Cerebellum (tissue), 4 donors: ENCODE measurements at places on chromosomes 5 and 9. TPM values are rescaled to one million over a fixed set of nuclear protein-coding genes. Genes with fewer than 3 reads are reported as not detected.

The C7 gene
- total RNA-seq = 25.1 TPM

The TAF11L7 gene
- not detected for total RNA-seq

The LIX1 gene
- 5.4 TPM for total RNA-seq

The SPOCK1 gene
- total RNA-seq = 40.5 TPM

The MSMP gene
- total RNA-seq = not detected

The REEP5 gene
- total RNA-seq = 49.7 TPM

The PCDHB8 gene
- total RNA-seq = 6.9 TPM

The STPG3 gene
- total RNA-seq = not detected

The CD74 gene
- 11.3 TPM for total RNA-seq

The TNFSF8 gene
- 0.18 TPM for total RNA-seq

The FAM221B gene
- total RNA-seq = not detected

The MRPL50 gene
- 34.2 TPM for total RNA-seq

DNA sequence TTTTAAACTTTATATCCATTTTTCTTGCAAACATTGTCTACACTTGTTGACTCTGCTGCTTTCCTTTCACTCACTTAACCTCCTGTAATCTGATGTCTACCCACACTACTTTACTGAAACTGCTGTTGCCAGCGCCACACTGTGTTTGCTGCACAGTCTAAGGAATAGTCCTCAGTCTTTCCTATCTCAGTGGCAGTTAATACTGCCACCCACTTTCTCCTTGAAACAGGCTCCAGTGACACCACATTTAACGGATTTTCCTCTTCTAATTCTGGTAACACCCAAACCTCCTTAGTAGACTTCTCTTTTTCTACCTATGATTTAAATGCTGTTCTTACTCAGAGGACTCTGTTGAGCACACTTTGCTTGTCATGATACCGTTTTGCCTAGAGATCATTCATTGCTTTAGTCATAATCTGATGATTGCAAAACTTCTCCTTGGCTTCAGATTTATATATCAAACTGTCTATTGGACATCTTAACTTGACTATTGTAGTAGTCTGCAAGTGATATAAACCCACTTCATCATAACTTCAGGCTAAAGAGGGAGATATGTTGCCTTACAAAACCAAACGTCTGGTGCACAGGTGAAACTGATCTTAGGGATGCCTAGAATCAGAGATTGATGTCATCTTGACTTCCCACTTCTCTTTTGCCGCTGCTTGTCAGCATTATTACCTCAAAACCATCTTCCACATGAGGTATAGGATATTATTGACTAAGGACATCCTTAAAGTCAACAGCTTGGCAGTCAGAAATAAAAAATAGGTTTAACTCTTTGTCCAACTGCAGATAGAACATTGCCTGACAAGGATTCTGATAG, 94.1 kb downstream of the CDC42SE2 start:
- no peak for DNase-seq

GRCh38 chr9:119283078-119283794, 86.0 kb downstream of the BRINP1 start:
- DNase-seq = no peak

DNA sequence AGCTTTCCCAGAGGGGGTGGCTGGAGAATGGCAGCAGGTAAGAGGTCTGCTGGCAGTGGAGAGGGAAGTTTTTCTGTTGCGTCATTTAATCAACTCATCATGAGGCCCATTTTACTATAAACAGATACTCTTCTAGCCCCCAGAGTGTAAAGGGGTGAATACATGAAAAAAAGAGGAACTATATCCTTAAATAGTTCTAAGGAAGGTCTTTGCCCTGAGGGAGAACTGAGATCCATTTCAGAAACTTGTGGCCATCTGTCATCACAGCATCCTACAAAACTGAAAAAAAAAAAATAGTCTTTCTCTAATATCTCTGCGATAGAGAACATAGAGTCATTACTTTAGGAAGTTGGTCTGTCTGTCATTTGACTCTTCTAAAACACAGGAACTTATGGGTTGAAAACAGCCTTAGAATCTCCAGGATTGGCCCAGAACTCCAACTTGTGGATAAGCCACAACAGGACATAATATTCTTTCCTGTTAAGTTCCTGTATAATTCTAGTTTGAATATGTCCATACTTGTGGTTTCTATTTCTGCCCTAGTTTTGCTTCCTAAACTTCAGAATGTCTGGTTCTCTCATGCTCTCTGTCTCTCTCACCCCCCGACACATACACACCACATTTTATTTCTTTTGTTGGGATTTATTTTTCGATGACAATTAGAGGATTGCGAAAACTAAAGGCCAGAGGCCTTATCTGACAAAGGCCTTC, 238.5 kb upstream of the PIK3R1 start:
- peak; percentile 16 for DNase-seq

DNA sequence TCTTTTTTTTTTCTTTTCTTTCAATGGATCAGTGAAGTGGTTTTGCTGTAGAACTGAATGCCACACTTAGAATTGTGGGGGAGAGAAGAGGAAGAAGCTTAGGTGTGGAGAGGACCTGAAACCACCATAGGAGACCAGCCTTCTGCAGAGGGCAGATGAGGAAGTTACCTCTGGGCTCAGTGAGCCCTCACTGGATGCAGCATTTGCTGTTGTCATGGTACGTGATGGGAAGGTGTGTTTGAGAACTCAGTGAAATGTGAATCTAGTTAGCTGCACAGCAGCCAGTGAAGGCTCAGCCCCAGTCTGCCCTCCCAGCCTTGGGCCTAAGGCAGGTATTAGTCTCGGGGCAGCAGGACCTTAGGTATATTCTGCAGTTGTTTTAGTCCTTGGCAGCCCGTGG, 17.5 kb downstream of the CYFIP2 start:
- DNase-seq = no peak

DNA sequence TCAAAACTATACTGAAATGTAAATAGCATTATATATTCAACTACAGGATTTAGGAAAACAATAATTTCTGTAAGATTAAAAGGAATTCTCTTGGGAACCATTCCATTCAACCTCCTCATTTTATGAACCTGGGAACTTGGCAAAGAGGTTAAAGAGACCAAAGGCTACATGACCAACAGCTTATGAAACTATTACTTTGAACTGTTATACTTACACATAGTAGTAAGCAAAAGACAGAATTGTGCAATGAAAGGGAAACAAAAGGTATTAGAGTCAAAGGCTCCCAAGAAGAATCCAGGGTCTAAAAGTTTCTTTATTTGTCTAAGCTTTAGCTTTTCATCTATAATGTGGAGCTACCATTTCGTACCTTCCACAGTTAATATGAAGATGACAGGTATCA, 7.2 kb downstream of the C9orf72 start:
- DNase-seq = no peak

GRCh38 chr5:80246995-80247729, 8.7 kb downstream of the SERINC5 start:
- no peak for DNase-seq

DNA sequence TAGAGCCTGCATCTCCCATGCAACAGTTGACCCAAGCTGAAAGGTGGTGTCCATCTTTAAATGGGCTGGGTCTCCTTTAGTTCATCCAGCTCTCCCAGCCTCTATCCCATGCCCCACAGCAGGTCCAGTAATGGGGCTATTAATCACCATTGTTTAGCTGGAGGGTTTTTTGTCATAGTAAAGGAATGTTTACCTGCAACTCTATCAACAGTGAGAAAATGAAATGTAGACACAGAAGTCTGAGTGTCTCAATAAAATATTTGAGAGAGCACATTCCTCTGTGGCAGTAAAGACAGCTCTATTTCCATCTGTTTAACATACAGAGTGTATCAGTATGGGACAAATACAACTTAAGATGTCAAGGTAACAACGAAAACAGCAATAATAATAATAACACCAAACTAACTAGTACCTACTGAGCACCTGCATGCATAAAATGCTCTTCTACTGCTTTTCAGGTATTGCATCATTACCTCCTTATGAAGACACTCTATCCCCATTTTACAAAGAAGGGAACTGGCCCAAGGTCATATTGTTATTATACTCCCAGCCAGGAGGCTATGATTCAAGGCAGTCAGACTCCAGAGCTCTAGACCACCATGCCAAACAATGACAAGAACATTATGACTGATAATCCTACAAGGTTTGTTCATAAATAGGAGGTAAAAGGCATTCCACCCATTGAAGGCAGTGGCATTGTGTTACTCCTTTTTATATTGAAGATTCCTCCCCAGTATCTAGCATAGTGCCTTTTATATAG, 21.0 kb upstream of the C5orf58 start:
- no peak for DNase-seq

DNA sequence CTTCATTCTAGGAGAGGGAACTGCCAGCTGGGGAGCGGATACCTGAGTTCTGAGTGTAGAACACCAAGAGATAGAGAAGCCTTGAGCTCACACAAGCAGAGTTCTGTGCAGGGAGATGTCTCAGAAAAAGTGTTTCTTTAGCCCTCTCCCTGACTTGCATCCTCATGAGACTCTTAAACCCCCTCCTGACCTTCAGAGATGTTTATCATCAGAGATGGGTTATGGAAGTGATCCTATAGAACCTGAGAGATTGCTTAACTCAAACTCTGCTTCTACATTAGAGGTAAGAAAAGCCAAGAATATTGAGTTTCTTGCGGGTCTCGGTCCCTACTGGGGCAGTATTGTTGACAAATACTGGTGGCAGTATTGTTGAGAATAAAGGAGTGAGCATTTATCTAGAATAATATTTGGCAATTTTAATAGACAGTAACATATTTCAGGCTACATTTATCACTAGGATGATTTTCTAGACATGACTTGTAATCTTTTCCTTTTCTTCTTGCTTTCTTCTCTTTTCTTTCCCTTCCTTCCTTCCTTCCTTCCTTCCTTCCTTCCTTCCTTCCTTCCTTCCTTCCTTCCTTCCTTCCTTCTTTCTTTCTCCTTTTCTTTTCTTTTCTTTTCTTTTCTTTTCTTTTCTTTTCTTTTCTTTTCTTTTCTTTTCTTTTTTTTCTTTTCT, at the start of gene IZUMO3:
TSS of gene IZUMO3 (minus strand) at position 51 of the 676 bp plus-strand sequence. CDS start 248 bp downstream, outside the sequence.
- DNase-seq = no peak

DNA sequence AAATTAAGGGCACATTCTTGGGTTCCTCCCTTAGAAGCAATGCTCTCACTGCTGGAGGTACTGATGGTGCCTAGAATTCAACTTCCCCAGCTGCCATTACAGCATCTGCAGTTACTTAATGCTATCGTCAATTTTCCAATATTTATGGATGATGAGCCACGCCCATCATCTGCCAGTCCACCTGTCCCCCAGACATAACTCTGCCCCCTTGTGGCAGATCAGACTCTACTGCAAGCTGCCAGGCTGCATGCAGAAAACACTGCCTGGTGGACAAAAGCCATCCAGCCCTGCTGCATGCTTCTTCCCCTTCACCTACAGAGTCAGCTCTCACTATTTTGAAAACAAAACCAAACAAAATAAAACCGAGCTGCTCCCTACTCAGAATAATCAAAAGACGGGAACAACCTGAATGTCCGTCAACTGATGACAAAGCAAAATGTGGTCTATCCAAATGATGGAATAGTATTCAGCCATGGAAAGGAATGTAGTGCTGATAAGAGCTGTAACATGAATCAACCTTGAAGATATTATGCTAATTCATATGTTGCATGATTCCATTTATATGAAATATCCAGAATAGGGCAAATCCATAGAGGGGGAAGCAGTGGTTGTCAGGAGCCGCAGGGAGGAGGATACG, 66.4 kb downstream of the RETREG1 start:
- no peak for DNase-seq

- no peak for DNase-seq
These were observed 604.9 kb upstream of the PTGER4 start for GRCh38 chr5:40074826-40075225.

DNA sequence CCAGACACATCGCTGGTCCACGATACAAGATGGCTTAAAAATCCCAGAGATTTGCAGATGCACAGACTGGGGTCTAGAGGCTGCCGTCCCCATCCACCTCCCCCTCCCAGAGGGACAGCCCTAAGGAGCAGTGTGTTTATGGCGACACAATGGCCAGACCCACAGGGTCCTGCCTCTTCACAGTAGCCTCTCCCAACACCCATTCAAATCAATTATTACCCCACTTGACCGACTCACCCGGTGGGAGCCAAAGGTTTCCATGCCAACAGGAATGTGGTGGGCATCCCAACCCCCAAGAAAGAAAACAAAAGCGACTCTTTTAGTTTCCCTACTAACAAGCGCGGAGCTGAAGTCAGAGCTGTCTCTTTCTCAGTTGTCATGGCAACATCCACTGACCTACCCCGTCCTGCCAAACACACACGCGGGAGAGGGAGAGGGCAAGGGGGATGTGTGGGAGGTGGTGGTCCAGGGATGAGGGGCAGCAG, 209.0 kb downstream of the TTLL11 start:
- peak; percentile 76 for DNase-seq

DNA sequence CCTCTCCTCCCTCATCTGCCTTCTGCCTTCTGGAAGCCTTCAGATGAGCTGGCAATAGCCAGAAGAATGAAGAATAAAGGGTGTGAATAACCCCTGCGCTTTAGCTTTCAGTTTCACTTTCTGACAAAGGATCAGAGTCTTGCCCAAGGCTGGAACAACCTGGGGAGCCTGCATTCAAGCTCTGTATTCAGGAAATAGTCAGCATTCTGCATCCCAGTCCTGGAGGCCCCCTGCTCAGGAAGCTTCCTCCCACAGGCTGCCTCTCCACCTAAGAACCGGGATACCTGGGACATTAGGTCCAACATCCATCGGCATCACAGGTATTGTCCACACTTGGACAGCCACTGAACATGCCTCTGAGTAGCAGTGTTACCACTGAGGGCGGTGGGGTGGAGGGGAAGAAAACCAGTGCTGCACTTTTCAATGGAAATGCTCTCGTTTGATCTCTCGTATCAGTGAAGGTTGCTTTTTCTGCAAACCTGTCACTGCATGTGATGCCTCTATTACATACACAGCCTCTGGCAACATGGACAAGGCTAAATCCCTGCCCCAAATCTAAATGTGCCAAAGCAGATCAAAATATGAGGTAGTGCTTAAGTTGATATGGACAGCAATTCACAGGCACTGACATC, 39.8 kb upstream of the ACO1 start:
- no peak for DNase-seq

GRCh38 chr5:19067741-19068140, 920.3 kb downstream of the CDH18 start:
- DNase-seq = no peak

- DNase-seq = no peak
These were observed 1.1 kb upstream of the FGF10 start for GRCh38 chr5:44390351-44390750.

DNA sequence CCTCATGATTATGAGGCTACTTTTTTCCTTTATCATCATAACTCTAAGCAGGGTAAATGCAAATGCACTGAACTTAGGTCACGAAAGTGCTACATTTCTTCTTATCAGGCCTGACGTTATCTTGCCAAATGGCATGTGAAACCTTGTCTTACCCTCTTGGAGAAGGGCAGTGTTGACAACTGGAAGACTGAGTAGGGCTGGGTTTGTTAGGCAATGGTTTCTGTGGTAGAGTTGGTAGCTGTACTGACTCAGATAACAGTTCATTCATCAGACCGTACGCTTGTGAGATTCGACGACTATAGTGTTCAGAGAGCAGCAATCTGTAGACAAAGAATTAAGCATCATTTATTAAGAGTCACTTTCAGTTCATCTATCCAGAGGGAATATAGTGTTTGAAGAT, 127.7 kb downstream of the CPLANE1 start:
- DNase-seq = no peak

- DNase-seq = no peak
These were observed 483.2 kb upstream of the BRINP1 start for GRCh38 chr9:119852390-119852789.

GRCh38 chr5:103923616-103924168, 361.1 kb upstream of the NUDT12 start:
- DNase-seq = no peak
